ENCODE measurements at places on chromosomes 3 and 15.

- DNase-seq, result no peak
These were observed 92.0 kb upstream of the SAMMSON start for GRCh38 chr3:69907554-69907953.

- DNase-seq, result no peak
These were observed 67.0 kb upstream of the TPM1 start for GRCh38 chr15:62975515-62975914.

- no peak for DNase-seq
These were observed 22.8 kb downstream of the TMEM43 start for GRCh38 chr3:14147617-14148016.

DNA sequence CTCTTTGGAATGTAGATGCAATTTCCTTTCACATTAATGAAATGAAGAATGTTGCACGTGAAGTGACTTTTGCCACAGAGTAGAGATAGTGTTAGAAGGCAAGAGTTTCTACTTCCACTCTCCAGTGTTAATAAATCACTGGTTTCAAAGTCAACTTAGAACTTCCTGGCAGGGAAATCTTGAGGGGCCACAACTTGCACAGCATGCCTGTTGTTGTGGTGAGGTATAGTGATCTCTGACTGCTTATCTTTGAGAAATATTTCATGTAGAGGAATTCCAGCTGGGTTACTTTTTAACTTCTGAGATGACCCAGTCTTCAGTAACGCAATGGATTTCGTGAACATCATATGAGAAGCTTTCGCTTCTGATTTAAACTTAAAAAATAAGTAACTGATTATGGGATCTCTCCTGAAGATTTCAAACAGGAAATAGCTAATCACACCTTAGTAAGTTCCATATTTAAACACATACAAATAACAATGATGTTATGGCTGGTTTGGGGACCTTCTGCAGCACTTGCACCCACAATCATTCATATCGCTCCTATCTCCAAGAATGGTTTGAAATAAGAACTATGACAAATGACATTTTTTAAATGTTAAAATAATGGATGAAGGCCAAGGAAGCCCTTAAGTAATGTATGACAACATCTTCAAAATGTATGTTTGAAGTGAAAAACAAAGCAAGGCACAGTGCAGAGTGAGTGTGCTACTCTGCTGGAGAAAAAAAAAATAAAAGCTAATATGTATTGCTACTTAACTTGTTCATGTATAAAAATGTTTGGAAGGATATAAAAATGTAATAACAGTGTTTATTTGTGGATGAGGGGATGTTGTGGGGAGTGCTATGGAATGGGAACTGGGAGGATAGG, 726.5 kb upstream of the NECTIN3 start:
- DNase-seq, result no peak

DNA sequence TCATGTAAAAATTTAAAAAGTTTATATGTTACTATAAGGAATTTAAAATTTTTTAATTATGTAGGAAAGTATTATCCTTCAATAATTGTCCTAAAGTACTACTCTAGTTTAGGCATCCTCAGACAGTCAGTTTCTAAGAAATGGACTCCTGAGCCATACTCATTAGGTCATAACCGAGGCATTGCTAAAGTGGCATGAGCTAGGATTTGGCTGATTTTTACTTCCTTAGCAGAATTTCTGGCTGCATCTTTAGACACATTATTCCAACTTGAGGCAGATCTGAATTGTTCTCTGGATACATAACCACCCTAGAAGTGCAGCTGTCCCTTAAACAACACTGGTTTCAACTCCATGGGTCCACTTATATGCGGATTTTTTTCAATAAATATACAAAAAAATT, 38.3 kb downstream of the IFT57 start:
- DNase-seq, result no peak

DNA sequence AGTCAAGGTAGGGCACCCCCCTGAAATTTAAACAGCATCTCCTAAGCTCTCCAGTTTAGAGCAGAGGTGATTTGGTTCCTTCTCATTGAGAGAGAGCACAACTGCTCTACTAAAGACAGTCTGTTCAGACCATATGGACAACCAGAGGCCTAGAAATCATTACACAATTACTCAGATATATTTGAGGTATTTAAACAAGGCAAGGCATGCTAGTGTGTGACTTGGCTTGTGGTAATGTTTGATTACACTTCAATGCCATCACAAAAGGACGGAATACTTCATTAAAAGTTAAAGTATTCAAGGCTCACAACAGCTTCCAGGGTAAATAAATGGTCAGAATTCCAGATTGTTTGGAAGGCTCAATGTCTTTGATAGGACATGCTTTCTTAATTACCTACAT, 110.2 kb downstream of the LRTM1 start:
- no peak for DNase-seq

- peak; percentile 60 for DNase-seq
These were observed 49.8 kb upstream of the TEX264 start for GRCh38 chr3:51621091-51621892.

DNA sequence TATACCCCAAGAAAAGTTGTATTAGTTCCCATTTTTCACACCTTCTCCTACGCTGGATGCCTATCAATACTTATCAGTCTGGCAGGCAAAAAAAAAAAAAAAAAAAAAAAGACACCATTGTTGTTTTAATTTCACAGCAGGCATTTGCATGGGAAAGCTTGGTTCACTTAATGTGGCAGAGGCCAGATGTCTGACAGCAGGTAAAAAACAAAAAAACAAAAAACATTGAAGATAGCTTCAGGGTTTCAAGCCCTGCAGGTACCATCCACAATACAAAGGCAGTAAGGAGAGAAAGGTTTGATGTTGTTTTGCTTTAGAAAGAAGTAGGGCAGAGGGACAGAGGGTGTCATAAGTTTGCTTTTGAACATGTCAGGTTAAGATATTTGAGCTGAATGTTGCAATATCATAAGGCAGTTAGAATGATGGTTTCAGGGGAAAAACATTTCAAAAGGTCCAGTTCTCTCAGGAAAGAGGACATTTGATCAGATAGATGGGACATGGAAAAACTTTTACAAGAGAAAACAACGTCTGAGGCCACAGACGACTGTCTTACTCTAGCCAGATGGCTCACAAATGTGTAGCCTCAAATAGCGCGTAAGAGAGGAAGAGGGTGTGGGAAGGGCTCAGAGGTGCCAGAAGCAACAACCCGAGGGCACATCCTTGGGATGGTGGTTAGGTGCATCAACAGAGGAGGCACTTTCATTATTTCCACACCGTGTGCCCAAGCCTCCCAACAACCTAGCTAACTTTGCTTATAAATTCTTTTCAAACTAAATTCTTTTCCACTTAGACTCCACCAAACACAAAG, 25.7 kb downstream of the PCOLCE2 start:
- peak; percentile 43 for DNase-seq

DNA sequence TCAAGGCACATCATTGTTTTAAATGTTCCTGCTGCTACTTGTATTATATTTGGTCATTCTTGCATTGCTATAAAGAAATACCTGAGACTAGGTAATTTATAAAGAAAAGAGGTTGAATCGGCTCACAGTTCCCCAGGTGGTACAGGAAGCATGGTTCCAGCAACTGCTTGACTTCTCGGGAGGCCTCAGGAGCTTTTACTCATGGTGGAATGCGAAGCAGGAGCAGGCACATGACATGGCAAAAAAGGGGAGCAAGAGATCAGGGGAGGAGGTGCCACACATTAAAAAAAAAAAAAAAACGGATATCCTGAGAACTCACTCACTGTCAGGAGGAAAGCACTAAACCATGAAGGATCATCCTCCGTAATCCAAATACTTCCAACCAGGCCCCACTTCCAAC, 286.9 kb upstream of the PLSCR5 start:
- no peak for DNase-seq

DNA sequence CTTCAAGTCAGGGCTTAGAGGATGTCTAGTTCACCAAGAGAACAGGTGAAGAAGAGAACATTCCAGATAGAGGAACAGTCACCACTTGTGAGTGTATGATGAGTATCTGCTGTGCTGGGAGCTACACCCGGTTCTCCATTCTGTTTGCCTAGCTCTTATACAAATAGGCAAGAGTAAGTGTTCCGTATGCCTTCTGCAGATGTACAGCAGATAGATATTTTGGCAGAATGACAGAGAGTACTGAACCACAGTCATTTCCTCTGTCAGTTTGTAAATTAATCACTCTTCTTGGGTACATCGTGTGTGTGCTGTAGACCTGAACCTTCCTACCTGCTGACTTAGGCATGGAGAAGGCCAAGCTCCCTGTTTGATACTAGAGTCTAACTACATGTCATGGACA, 108.3 kb upstream of the CTDSPL start:
- no peak for DNase-seq

- peak; percentile 85 for DNase-seq
These were observed 26.0 kb downstream of the SORD start for GRCh38 chr15:45048794-45049631.

DNA sequence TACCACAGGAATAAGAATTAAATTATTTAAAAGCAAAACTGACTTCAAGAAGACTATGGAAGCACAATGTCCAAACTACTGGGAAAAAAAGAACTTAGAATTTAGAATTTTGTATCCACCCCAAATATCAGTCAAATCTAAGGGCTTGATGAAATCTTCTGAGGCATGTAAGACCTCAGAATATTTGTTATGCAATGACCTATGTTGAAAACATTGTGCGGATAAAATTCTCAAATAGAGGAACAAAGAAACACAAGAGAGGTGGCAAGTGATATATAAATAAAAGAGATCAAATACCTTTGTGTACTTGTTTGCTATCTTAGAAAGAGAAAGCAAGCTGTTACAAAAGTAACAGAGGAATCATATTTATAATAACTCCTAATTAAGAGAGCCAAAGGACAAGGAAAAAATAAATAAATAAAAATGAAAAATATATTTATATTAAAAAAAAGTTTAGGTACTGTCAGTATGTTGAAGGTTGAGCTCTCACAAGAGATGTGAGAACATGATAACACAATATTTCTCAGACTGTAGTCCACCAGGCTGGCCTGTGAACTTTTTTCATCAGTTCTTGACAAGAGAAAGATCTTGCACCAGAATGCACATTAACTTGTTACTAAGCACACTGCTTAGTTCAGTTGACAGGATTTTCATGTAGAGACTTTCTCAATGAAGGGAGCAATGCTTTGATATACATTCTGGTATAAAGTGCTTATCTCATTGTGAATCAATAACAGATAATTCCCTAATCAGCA, 50.0 kb downstream of the CPA3 start:
- DNase-seq, result peak; percentile 94

GRCh38 chr3:62970648-62971047, 95.4 kb upstream of the CADPS start:
- no peak for DNase-seq

GRCh38 chr3:46236294-46237054, 5.8 kb upstream of the CCR3 start:
- no peak for DNase-seq

GRCh38 chr15:78422571-78423340, 15.3 kb upstream of the IREB2 start:
- peak; percentile 69 for DNase-seq

GRCh38 chr3:121430664-121431215, 115.0 kb downstream of the POLQ start:
- DNase-seq, result no peak

- no peak for DNase-seq
These were observed 14.2 kb upstream of the CLEC3B start for GRCh38 chr3:45011756-45012508.
